CD4-positive, alpha-beta T cell (primary cell): ENCODE measurements at places on chromosomes 2 and 18.
A peak's percentile ranks its signal among the peaks of the same experiment; 100 is the strongest.

GRCh38 chr18:52588931-52589330, 248.9 kb downstream of the DCC start:
- no peak overlapping the region for H3K27ac ChIP-seq
- H3K36me3 ChIP-seq: no peaks in the 10 kb centered on the region

GRCh38 chr2:174195253-174195652, 53.1 kb downstream of the OLA1 start:
- no peak overlapping the region for H3K4me3 ChIP-seq
- H3K4me1 ChIP-seq: no peaks in the 10 kb centered on the region
- no peak overlapping the region for H3K27ac ChIP-seq
- no peak for DNase-seq
- no peaks in the 10 kb centered on the region for H3K36me3 ChIP-seq

GRCh38 chr2:216041438-216041837, 28.1 kb upstream of the MREG start:
- H3K27me3 ChIP-seq: no peaks in the 10 kb centered on the region
- DNase-seq: no peak
- no peaks in the 10 kb centered on the region for H3K4me1 ChIP-seq
- peaks cover 36% of the 10 kb centered on the region for H3K36me3 ChIP-seq
- no peak overlapping the region for H3K27ac ChIP-seq

DNA sequence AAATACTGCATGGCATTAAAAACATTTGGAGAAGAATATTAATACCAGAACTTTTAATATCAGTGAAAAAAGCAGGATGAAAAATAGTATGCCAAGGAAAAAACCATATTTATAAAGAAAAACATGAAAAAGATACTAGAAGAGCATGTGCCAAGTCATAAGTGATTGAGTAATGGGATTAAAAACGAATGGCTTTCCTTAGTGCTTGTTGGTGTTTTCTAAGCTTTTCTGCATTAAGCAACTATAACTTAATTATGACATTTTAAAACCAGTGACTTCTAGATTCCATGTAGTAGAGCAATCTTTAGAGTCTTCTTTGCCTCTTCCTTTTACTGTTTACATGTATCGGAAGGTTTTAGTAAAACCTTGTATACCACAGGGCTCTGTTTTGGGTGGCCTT, 6.6 kb downstream of the MAPRE3 start:
- no peaks in the 10 kb centered on the region for H3K4me1 ChIP-seq
- no peaks in the 10 kb centered on the region for H3K36me3 ChIP-seq
- H3K4me3 ChIP-seq: no peak overlapping the region
- H3K27ac ChIP-seq: no peak overlapping the region
- H3K27me3 ChIP-seq: no peaks in the 10 kb centered on the region
- no peak for DNase-seq

DNA sequence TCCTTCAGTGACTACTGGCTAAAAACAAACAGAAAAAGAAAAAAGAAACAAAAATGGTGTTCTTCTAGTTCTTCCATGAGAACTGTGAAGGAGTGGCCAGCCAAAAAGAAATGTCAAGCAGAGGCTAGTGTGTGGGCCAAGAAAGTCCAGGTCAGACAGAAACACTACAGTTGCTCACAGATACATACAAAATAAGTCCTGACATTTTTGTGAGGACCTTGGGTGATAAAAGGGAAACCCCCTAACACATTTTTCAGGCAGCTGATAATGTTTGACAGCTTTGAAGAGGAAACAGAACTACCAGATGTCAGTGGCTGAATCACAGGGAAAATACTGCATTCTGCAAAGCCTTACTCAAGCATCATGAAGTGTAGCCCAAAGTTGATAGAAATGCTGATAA, 28.1 kb downstream of the ARHGAP25 start:
- H3K27me3 ChIP-seq: no peaks in the 10 kb centered on the region
- peaks cover 8% of the 10 kb centered on the region for H3K36me3 ChIP-seq
- H3K27ac ChIP-seq: peak overlapping the region; percentile 76
- peaks cover 46% of the 10 kb centered on the region for H3K4me1 ChIP-seq

GRCh38 chr18:63098018-63098981, 221.3 kb downstream of the BCL2 start:
- H3K4me1 ChIP-seq: peaks cover 31% of the 10 kb centered on the region
- H3K27me3 ChIP-seq: no peaks in the 10 kb centered on the region
- H3K4me3 ChIP-seq: no peak overlapping the region
- H3K27ac ChIP-seq: no peak overlapping the region
- DNase-seq: peak; percentile 40

- H3K27ac ChIP-seq: no peak overlapping the region
- no peaks in the 10 kb centered on the region for H3K36me3 ChIP-seq
- DNase-seq: no peak
- H3K27me3 ChIP-seq: no peaks in the 10 kb centered on the region
- no peaks in the 10 kb centered on the region for H3K4me1 ChIP-seq
These were observed 87.4 kb upstream of the SERPINE2 start for GRCh38 chr2:224126440-224126839.

- H3K27me3 ChIP-seq: peaks cover 76% of the 10 kb centered on the region
- DNase-seq: no peak
- peaks cover 43% of the 10 kb centered on the region for H3K4me1 ChIP-seq
- H3K27ac ChIP-seq: no peak within 1 kb of the TSS
These were observed at the start of gene SIX2 for GRCh38 chr2:45009303-45009927. SIX2 (minus strand) TSS chr2:45009452; CDS start chr2:45009110, 342 bp downstream.

DNA sequence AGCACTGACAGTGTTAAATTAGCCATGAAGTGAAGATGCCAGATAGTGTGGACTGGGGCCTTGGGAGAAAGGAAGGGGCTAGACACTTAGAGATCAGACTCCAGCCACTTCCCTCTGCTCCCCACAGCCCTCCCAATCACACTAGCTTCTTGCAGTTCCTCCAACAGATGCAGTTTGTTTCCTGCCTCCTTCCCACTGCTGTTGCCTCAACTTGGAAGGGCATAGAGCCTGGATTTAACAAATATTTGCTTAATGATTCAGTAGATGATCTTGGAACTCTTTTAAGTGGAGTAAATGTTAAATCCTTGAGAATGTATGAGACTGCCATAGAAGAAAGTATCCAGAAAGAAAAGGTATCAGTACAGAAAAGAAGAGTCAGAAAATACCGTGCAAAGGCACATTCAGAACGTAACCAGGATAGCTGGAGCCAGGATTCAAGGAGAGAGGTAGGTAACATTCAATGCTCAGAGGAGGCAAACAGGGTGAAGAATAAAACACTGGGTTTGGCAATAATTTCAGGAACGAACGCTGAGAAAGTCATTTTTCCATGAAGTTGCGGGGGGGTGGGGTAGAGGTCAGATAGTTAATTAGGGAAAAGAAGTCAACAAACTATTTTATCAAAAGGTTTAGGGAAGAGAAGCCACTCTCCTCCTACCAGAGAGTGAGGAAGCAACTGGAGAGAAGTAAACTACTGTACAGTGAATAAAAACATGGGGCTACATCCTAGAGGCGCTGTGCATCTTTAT, 1.3 kb upstream of the BZW1 start:
- H3K4me3 ChIP-seq: peak overlapping the region; percentile 77
- no peak for DNase-seq
- no peaks in the 10 kb centered on the region for H3K27me3 ChIP-seq
- H3K4me1 ChIP-seq: peaks cover 19% of the 10 kb centered on the region

DNA sequence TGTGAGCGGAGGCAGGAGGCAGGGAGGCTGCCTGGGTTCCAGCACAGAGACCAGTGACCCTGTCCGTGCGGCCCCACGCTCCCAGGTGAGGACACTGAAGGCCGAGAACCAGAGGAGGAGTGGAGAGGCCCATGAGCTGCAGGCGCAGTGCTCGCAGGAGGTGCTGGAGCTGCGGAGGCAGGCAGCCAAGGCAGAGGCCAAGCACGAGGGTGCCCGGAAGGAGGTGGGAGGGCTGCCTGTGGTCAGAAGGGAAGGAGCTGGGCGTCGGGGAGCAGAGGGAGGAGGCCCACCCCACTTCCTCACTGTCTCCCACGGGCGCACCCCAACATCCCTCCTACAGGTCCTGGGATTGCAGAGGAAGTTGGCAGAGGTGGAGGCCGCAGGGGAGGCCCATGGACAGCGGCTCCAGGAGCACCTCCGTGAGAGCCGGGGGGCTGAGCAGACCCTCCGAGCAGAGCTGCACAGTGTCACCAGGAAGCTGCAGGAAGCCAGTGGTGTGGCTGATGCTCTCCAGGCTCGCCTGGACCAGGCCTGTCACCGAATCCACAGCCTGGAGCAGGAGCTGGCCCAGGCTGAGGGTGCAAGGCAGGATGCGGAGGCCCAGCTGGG, 33.0 kb upstream of the SNED1 start:
- H3K36me3 ChIP-seq: no peaks in the 10 kb centered on the region
- no peaks in the 10 kb centered on the region for H3K27me3 ChIP-seq

DNA sequence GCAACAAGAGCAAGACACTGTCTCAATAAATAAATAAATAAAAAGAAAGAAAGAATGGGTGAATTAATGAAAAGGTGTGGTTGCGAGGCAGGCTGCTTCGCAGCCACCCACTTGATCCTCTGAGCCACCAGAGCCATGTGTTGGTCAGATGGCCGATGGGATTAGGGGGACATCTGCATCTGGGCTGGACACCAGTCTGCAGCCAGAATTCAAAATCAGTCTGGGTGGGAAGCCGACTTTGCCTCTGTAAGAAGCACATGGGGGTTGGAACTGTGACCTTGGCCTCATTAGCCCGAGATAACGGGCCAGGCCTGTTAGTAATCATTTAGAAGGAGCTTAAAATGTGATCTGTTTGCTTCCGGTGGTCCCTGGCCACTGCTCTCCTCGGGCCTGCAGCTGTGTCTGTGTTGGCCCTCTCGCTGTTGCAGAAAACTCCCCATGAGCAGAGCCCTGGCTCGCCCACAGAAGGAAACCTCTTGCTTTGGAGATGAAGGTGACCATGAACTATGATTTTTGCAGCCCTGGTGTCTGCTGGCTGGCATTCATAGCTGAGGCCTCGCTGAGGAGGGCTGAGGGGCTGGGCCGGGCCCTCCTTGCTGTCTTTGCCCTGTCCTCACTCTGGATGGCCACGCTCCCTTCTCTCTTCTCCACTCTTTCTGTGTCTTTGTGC, 94.4 kb downstream of the DYSF start:
- no peak for DNase-seq
- H3K36me3 ChIP-seq: no peaks in the 10 kb centered on the region
- H3K27me3 ChIP-seq: peaks cover 16% of the 10 kb centered on the region

DNA sequence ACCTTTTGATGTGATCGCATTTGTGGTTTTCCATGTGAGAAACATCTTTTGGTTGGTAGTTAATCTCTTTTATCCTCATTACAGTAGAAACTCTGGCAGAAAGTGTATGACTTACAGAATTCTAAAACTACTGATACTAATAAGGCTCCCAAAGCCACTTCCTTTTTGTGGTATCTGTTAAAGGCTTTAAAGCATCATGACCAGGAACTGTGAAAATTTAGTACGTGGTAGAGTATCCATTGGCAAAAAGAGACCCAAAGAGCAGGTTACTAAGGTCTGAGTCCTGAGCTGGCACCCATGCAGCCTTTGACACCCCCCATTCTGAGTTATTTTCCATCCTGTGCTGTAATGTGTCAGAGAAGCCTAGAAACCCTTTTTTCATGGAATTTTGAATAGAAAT, 94.5 kb downstream of the DPP4 start:
- H3K27ac ChIP-seq: no peak overlapping the region
- DNase-seq: no peak
- no peaks in the 10 kb centered on the region for H3K36me3 ChIP-seq
- no peak overlapping the region for H3K4me3 ChIP-seq

DNA sequence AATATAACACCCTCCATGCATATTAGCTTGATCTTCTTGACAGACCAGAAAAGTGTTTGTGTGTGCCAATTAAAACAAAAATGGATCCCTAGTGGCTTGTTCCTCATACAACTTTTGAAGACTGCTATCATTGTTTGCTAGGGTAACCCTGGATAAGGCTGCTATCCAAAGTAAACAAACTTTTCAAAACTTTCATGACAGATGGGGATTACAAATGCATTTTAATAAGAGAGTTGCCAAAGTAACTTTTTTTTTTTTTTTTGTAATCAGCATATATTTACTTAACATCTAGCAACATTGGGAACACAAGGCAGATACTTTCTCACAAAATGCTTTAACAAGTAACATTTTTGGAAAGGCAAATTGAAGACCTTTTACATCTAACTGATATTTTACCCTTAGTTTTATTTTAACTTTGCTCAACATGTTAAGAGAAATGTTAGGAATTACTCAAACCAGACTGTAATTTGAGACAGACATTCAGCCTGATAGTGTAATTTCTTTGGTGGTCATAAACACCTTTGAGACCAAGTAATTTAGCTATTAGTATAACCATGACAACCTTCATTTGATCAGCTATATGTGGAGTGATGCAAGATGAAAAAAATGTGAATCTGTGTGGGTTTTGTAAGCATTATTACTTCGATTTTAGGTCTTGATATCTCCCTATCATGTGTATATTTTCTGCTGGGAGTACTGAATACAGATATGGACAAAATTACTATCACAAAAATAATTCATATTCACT, 300.9 kb downstream of the ARHGAP15 start:
- H3K36me3 ChIP-seq: peaks cover 6% of the 10 kb centered on the region
- H3K4me3 ChIP-seq: no peak overlapping the region
- H3K27ac ChIP-seq: no peak overlapping the region
- H3K4me1 ChIP-seq: no peaks in the 10 kb centered on the region

GRCh38 chr2:173881886-173882285, 83.3 kb downstream of the SP3 start:
- H3K4me1 ChIP-seq: no peaks in the 10 kb centered on the region
- H3K27ac ChIP-seq: no peak overlapping the region
- no peaks in the 10 kb centered on the region for H3K36me3 ChIP-seq

- no peak overlapping the region for H3K27ac ChIP-seq
- no peak for DNase-seq
- H3K36me3 ChIP-seq: no peaks in the 10 kb centered on the region
- no peaks in the 10 kb centered on the region for H3K4me1 ChIP-seq
- peaks cover 25% of the 10 kb centered on the region for H3K27me3 ChIP-seq
These were observed 74.6 kb downstream of the SLC4A3 start for GRCh38 chr2:219701847-219702634.

GRCh38 chr2:161371869-161372268, 44.2 kb upstream of the TBR1 start:
- H3K27ac ChIP-seq: no peak overlapping the region
- no peaks in the 10 kb centered on the region for H3K4me1 ChIP-seq
- no peak overlapping the region for H3K4me3 ChIP-seq

GRCh38 chr2:189372688-189373257, 68.5 kb upstream of the WDR75 start:
- no peaks in the 10 kb centered on the region for H3K36me3 ChIP-seq
- no peaks in the 10 kb centered on the region for H3K27me3 ChIP-seq
- H3K27ac ChIP-seq: no peak overlapping the region

DNA sequence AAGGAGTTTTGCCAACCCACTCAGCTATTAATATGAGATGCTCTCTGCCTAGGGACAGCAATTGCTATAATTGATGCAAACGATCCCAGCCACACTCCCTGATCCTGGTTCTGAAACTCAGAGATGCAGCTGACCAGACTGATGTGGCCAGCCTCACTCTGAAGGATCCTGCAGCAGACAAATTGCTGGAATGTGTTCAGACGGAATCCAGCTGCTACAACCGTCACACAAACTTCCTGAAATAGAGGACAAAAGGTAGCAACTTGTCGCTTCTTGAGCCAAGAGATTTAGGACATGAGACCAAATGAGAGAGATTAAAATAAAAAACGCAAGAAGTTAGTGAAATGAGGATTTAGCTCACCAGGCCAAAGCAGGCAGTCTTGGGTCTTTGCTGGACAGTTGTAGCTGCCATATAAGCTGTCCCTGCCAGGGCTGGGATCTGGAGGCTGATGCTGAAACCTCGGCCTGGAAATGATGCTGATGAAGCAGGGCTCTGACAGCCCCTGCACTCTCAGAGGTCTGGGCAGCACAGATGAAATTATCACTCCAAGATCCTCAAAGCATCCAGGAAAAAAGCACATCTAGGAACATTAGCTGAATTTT, 8.3 kb upstream of the YWHAQ start:
- DNase-seq: no peak
- H3K4me1 ChIP-seq: peaks cover 7% of the 10 kb centered on the region
- no peak overlapping the region for H3K27ac ChIP-seq
- H3K27me3 ChIP-seq: no peaks in the 10 kb centered on the region
- H3K4me3 ChIP-seq: no peak overlapping the region
